ENCODE measurements at places on chromosomes 4 and X.

DNA sequence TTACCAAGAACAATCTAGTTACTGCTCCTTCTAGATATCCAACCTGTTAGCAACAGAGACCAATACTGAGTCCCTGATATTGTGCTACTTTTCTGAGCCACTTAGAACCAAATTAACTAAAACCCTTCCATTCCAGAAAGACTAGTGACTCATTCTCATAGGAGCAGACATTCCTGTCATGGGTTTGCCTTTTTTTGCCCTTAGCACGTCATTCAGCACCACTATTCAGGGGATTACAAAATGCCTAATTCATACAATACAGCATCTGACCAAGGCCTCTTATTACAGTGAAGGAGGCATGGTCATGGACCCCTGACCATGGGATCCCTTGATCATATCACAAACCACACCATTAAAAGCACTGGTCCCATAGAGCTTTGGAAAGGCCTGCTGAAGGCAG, 123.8 kb upstream of the CXCL13 start:
- no peak for DNase-seq

DNA sequence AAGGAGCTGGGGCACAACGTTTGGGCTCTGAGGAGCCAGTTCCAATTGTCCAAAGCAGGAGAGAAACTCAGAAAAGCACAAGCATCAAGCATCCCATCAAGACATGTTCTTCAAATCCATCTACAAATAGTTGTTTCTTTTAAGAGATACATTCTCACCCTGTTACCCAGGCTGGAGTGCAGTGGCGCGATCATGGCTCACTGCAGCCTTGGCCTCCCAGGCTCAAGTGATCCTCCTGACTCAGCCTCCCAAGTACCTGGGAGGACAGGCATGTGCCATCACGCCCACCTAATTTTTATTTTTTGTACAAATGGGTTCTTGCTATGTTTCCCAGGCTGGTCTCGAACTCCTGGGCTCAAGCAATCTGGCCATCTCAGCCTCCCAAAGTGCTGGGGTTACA, 18.1 kb downstream of the NELFA start:
- no peak for DNase-seq

- no peak for DNase-seq
Measured at GRCh38 chr4:55808186-55808585, 11.4 kb upstream of the EXOC1L start.

DNA sequence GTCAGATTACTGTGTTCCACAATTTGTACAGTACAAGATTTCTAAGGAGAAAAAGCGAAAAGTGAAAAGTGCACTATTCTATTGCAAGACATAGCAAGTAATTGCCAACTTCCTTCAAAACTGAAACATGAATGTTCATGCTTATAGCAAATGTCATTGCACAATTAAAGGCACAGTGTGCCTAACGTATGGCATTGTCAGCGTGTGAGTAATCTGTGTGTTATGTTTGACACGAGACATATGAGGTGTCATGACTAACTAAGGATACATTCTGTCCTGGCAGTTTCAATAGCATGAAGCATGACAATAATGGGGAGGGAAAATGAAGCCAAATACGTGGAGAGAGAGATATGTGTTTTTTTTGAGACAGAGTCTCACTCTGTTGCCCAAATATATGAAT, 33.6 kb upstream of the TBC1D9 start:
- DNase-seq, result no peak

- no peak for DNase-seq
Measured at GRCh38 chrX:77786365-77786680, 307 bp upstream of the ATRX start.

DNA sequence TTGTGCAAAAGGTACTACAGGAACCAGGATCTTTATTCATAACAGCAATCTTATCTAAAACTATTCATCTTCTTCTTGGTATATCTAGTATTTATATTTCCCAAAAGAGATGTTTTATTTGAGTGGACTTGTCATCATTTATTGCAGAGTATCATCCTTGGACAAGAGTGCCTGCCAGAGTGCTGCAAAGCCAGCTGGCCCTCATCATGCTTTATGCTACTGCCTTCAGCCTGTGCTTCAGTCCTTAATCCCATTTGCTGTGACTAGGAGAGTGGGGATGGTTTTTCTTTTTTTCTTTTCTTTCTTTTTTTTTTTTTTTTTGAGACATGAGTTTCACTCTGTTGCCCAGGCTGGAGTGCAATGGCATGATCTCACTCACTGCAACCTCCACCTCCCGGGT, 33.5 kb upstream of the ELF2 start:
- no peak for DNase-seq
